ENCODE measurements at places on chromosomes 2 and 18.

DNA sequence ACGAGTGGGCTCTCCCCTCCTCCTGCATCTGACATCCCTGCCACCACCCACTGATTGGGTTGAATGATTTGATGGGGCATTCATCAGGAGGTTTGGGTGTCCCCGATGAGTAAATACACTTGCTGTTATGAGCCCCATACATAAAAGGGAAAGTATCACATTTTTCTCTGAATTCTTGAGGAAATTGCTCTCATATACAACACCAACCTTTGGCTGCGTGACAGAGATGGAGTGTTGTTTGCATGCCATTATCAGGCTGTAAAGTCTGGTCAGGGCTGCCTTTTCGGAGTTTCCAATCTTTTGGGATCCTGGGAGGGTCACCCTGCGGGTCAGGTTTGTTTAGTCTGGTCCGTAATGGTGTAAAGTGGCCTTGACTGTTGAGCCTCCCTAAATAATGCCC, 227.9 kb upstream of the SPRED2 start:
- DNase-seq, result no peak

GRCh38 chr2:166242309-166242708, 114.5 kb upstream of the SCN1A start:
- DNase-seq, result no peak

DNA sequence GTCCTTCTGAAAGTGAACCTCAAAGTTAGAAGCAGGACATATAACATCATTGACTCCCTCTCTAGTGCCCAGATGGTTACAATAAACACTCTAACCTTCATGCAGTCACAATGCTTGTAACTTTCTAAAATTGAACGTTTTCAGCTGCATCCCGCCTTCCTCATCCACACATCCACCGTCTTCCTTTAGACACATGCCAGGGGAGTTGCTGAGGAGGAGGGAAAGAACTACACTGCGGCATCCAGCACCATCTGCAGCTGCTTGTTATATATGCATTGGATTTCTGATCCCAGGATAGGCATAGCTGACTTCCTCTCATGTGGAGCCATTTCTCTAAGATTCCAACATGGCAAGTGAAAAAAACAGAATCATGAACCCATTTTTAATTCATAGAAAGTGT, 96.8 kb downstream of the FBXO15 start:
- no peak for DNase-seq

DNA sequence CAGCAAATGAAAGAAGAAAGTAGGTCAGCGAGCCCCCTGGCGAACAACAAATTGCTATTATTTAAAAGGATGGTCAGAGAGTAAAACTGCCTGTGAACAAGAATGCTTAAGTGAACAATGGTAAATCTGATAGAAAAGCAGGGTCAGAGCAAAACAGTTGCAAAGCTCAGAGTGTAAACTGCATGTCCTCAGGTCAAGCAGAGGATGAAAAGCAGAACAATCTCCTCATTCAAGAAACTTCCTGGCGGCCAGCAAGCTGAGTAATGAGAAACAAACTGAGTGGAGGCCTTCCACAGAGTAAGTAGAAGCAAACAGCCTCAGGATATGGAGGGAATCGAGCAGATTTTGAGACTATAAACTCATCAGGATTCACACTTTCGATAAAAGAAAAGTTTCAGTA, 117.9 kb downstream of the PPP1R1C start:
- no peak for DNase-seq

DNA sequence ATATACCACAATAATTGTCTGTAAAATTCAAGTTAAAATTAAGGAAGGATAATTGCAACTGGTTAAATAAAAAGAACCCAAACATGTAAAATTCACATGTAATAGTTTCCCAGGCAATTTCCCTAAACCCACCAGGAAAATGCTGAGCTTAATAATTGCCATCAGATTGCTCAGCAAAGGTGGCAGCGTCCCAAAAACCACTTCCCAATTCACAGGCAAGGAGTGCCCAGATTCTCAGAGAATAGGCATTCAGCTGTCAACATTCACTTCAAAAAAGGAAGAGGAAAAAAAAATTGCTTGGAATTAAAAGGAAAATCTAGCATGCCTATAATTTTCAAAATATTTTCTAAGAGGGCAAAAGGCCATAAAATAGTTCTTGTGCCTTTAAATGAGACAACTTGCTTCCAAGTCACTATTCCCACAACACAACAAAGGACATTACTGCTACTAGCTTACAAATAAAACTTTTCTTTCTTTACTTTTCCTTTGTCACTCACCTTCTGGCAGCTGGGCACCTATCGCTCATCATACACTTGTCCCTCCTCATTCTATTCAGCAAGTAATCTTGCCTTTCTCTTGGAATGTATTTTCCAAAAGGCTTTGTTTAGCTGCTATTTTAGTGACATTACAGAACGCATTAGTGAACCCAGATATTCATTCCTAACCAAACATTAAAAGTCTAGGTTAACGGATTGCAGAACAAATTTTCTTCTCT, 15.2 kb downstream of the SRBD1 start:
- DNase-seq, result no peak

- no peak for DNase-seq
Observed at GRCh38 chr18:48634491-48634890, 95.7 kb downstream of the CTIF start.

GRCh38 chr2:36165132-36165531, 190.4 kb upstream of the CRIM1 start:
- DNase-seq, result no peak
